ENCODE measurements at places on chromosomes 5 and 9. TPM values are rescaled to one million over a fixed set of nuclear protein-coding genes. Genes with fewer than 3 reads are reported as not detected.

The NMRK1 gene
- 13.8 TPM for total RNA-seq

The APBA1 gene
- 3.0 TPM for total RNA-seq

The SMU1 gene
- total RNA-seq: 14.9 TPM

The TUT7 gene
- total RNA-seq: 15.0 TPM

The TOR1B gene
- total RNA-seq: 10.6 TPM

The SGCD gene
- 98.7 TPM for total RNA-seq

The CFAP77 gene
- 2.5 TPM for total RNA-seq

The CDO1 gene
- 6.8 TPM for total RNA-seq

The HSD17B3 gene
- 1.4 TPM for total RNA-seq

The GCNT1 gene
- 1.3 TPM for total RNA-seq

The SEMA5A gene
- 43.2 TPM for total RNA-seq

The LRRC19 gene
- not detected for total RNA-seq

The MARCHF11 gene
- total RNA-seq: 6.7 TPM
